ENCODE measurements at places on chromosomes 7 and 10. TPM values are rescaled to one million over a fixed set of nuclear protein-coding genes. Genes with fewer than 3 reads are reported as not detected.

GPR26 gene
- total RNA-seq: not detected

ZNF853 gene
- total RNA-seq: 2.4 TPM

LRMDA gene
- 3.9 TPM for total RNA-seq

C10orf90 gene
- not detected for total RNA-seq

Data from placental epithelial cell (primary cell).